ENCODE measurements at places on chromosomes 6 and 20.

DNA sequence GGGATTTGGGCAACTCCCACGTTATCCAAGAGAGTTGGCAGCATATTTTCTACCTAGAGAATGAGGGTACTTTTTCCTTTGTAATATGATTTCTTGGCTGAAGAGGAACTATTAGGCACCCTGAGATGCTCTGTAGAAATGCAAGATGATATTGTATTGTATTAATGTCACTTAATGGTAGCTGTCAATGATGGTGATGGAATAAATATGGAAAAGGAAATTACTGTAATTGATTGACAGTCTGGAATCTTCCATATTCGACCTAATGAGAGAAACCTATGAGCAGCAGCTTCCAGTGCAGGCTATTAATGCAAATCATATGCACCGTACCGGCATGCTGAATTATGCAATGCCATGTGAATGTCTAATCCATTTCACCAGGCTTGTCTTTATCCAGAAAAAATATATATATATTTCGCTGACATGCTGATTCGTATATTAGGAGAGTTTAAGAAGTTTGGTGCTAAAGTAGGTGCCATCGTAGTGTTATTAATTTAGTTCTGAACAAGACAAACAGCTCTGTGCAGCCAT is 494.2 kb upstream of the JARID2 start:
- no peak for DNase-seq

- DNase-seq: peak; percentile 79
Measured at GRCh38 chr20:1401451-1401907, 8.6 kb upstream of the FKBP1A start.

- DNase-seq: no peak
Measured at GRCh38 chr6:27111743-27112142, 135.8 kb upstream of the PRSS16 start.

DNA sequence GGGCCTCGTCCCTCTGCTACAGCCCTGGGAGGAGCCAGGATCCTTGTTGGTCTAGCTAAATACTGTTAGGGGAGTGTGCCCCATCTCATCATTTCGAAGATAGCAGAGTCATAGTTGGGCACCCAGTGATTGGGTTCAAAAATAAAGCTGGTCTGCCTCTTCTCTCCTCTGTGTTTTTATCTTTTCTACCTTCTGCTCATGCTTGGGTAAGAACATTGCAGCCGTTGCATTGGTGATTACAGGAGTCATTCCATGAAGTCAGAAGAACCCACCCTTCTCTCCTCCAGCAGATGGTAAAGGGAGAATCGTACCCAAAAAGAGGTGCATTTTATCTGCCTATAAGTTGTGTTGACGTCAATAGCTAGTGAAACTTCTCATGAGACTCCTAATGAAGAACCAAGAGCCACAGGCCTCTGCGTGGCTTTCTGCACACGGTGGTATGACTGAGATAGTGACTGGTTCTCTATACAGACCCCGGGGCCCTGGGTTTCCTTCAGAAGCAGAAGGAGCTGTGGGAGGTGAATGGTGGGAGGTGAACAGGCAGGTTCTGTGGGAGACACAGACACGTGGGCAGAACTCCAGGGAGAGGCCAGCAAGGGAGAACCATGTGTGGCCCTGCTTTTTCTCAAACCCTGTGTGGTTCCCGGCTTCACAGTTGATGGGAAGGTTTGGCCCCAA is 5.7 kb upstream of the FAM209A start:
- DNase-seq: no peak

- peak; percentile 78 for DNase-seq
Measured at GRCh38 chr6:32370505-32370904, 1.2 kb downstream of the TSBP1 start.

All from PC-3 (cell line).